ENCODE measurements at places on chromosomes 1 and 21.

GRCh38 chr1:197567442-197567841 is 207.8 kb downstream of the DENND1B start:
- H3K4me1 ChIP-seq: no peaks in the 10 kb centered on the region
- no peak overlapping the region for H3K27ac ChIP-seq
- H3K36me3 ChIP-seq: peaks cover 50% of the 10 kb centered on the region
- DNase-seq: no peak

DNA sequence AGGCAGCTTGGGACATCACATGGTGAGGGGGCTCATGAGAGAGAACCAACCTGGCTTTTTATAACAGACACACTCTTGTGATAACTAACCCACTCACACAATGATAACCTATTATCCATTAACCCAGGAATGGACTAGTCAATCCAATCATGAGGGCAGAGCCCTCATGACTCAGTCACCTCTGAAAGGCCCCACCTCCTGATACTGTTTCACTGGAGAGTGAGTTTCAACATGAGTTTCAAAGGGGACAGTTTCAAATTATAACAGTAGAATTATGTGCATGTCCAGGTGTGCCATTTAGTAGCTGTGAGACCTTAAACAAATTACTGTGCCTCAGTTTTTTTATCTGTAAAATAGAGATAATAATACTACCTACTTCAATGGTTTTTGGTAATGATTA is 47.6 kb upstream of the PPP2R5A start:
- DNase-seq: peak; percentile 31
- peaks cover 29% of the 10 kb centered on the region for H3K4me1 ChIP-seq
- no peaks in the 10 kb centered on the region for H3K36me3 ChIP-seq
- H3K27me3 ChIP-seq: no peaks in the 10 kb centered on the region
- H3K4me3 ChIP-seq: no peak overlapping the region

- no peak overlapping the region for H3K4me3 ChIP-seq
- H3K36me3 ChIP-seq: no peaks in the 10 kb centered on the region
- no peaks in the 10 kb centered on the region for H3K4me1 ChIP-seq
- H3K27me3 ChIP-seq: peaks cover 10% of the 10 kb centered on the region
- H3K27ac ChIP-seq: no peak overlapping the region
These were observed 14.6 kb downstream of the NFASC start for GRCh38 chr1:204885288-204885711.

DNA sequence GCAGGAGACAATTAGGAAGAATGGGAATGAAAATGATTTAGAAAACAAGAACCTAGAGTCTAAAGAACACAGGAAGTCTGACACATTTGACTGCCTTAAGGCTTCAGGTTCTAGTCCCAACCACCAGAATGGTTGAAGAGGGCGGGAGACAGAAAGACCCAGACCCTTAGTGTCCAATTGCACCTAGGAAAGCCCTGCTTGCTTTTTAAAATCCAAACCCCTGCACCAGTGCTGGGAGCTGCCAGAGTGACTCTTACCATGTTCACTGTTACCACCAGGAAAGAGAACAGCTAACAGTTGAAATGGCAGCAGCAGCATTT is 265 bp downstream of the CD1B start:
- H3K36me3 ChIP-seq: no peaks in the 10 kb centered on the region
- peaks cover 2% of the 10 kb centered on the region for H3K27me3 ChIP-seq
- no peak overlapping the region for H3K4me3 ChIP-seq
- H3K27ac ChIP-seq: no peak overlapping the region
- DNase-seq: no peak

DNA sequence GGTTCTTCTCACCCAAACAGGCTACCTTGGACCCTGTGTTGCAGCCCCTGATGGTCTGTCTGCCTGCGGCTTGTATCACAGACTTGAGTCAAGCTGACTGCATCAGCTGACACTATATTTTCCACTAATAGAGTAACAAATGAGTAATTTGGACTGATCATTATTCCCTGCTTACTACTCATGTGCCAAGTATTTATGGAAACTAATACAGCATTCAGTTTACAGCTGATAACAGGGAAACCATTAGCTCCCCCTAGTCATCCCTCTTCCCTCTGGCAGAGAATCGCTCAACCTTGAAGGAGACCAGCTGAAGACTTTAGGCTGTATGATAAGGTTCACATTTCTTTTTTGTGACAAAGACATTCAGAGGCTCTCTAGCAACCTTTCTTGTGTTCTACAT is 116.6 kb upstream of the SYT6 start:
- no peaks in the 10 kb centered on the region for H3K4me1 ChIP-seq
- no peaks in the 10 kb centered on the region for H3K36me3 ChIP-seq
- DNase-seq: no peak

- no peak overlapping the region for H3K27ac ChIP-seq
- no peaks in the 10 kb centered on the region for H3K27me3 ChIP-seq
- DNase-seq: no peak
- peaks cover 40% of the 10 kb centered on the region for H3K4me1 ChIP-seq
These were observed 4.8 kb downstream of the SARS1 start for GRCh38 chr1:109218516-109218915.

DNA sequence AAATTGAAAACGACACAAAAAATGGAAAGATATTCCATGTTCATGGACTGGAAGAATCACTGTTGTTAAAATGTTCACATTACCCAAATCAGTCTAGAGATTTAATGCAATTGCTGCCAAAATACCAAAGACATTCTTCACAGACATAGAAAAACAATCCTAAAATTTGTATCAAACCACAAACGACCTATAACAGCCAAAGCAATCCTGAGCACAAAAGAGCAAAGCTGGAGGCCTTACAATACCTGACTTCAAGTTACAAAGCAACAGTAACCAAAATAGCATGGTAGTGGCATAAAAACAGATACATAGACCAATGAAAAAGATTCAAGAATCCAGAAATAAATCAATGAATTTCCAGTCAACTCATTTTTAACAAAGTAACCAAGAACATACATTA is 1077.3 kb downstream of the KCNT2 start:
- H3K4me3 ChIP-seq: no peak overlapping the region
- no peaks in the 10 kb centered on the region for H3K4me1 ChIP-seq
- H3K36me3 ChIP-seq: no peaks in the 10 kb centered on the region
- no peak overlapping the region for H3K27ac ChIP-seq

GRCh38 chr1:157580179-157580827 is 17.6 kb downstream of the FCRL4 start:
- H3K4me3 ChIP-seq: no peak overlapping the region
- no peak overlapping the region for H3K27ac ChIP-seq
- H3K27me3 ChIP-seq: peaks cover 9% of the 10 kb centered on the region
- DNase-seq: peak; percentile 13
- no peaks in the 10 kb centered on the region for H3K36me3 ChIP-seq
- H3K4me1 ChIP-seq: no peaks in the 10 kb centered on the region

- H3K36me3 ChIP-seq: peaks cover 26% of the 10 kb centered on the region
- H3K27me3 ChIP-seq: no peaks in the 10 kb centered on the region
- DNase-seq: peak; percentile 33
- H3K4me3 ChIP-seq: no peak overlapping the region
- H3K4me1 ChIP-seq: peaks cover 43% of the 10 kb centered on the region
- H3K27ac ChIP-seq: no peak overlapping the region
These were observed 33.1 kb downstream of the THRAP3 start for GRCh38 chr1:36257375-36257767.

- no peak overlapping the region for H3K4me3 ChIP-seq
- H3K27me3 ChIP-seq: peaks cover 3% of the 10 kb centered on the region
- H3K4me1 ChIP-seq: peaks cover 3% of the 10 kb centered on the region
These were observed 5.3 kb upstream of the C1orf115 start for GRCh38 chr1:220684890-220685289.

DNA sequence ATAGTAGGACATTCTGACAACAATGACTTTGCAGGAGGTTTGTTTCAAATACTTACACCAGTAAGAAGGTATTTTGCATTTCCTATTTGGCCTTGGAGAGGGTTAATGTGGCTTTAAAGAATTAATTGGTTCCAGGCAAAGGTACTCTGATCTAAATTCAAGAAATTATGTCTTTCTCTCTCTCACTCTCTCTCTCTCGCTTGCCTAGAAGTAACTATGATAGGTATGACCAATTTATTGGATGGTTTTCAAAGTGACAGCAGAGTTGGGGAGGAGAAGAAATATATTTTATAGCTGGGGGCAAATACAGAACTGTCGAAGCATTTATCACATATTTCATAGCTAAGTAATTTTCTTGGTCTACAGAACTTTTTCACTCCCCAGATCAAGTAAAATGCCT is 116.0 kb downstream of the ATP6V1G3 start:
- no peak overlapping the region for H3K27ac ChIP-seq
- no peaks in the 10 kb centered on the region for H3K27me3 ChIP-seq
- H3K4me3 ChIP-seq: no peak overlapping the region

- H3K27me3 ChIP-seq: no peaks in the 10 kb centered on the region
- H3K4me3 ChIP-seq: no peak overlapping the region
- no peak overlapping the region for H3K27ac ChIP-seq
These were observed 74.8 kb downstream of the MTR start for GRCh38 chr1:236869911-236870310.

DNA sequence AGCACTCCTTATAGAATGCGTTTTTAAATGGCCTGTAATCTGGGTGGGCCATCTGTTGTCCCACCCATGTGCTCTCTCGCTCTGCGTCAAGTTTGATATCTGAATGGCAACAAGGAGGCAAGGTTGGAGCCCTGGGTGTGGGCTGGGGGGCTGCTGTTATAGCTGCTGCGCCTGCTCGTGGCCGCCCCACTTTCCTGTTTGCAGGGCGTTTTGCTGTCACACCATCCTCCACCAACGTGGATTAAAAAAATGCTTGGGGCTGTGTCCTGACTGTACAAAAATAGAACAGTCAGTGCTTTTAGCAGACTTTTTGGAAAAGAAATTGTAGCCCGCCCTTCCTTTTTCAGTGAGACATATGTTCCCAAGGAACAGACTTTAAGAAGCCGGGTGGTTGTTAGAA is 25.4 kb downstream of the UMODL1 start:
- H3K4me3 ChIP-seq: no peak overlapping the region
- no peaks in the 10 kb centered on the region for H3K27me3 ChIP-seq
- DNase-seq: no peak
- no peak overlapping the region for H3K27ac ChIP-seq

DNA sequence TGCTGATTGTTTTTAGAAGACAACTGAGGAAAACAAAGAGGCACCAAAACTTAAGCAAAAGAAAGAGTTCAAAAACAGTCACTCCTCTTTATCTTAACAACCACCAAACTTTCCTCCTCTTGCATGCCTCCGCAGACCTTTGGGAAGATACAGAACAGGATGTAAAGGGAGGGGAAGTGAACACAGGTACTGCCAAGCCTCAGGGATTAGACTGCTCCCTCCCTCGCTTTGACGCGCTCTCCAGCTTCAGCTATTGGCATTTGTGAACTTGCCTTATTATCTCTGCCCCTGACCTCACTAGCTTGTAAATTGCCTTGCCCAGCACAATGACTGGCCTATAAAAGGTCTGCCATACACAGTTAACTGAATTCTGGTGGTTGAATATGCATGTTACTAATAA is 4.8 kb upstream of the SRP9 start:
- H3K36me3 ChIP-seq: no peaks in the 10 kb centered on the region
- DNase-seq: no peak

GRCh38 chr1:87424541-87424940 is 95.9 kb downstream of the LMO4 start:
- H3K36me3 ChIP-seq: no peaks in the 10 kb centered on the region
- H3K27ac ChIP-seq: no peak overlapping the region
- no peaks in the 10 kb centered on the region for H3K4me1 ChIP-seq
- H3K4me3 ChIP-seq: no peak overlapping the region
- H3K27me3 ChIP-seq: no peaks in the 10 kb centered on the region
- no peak for DNase-seq

GRCh38 chr21:31557421-31558188 is 101.9 kb upstream of the SOD1 start:
- H3K27me3 ChIP-seq: peaks cover 30% of the 10 kb centered on the region
- peaks cover 2% of the 10 kb centered on the region for H3K36me3 ChIP-seq
- peak; percentile 46 for DNase-seq
- H3K27ac ChIP-seq: peak overlapping the region; percentile 19
- H3K4me1 ChIP-seq: peaks cover 47% of the 10 kb centered on the region

DNA sequence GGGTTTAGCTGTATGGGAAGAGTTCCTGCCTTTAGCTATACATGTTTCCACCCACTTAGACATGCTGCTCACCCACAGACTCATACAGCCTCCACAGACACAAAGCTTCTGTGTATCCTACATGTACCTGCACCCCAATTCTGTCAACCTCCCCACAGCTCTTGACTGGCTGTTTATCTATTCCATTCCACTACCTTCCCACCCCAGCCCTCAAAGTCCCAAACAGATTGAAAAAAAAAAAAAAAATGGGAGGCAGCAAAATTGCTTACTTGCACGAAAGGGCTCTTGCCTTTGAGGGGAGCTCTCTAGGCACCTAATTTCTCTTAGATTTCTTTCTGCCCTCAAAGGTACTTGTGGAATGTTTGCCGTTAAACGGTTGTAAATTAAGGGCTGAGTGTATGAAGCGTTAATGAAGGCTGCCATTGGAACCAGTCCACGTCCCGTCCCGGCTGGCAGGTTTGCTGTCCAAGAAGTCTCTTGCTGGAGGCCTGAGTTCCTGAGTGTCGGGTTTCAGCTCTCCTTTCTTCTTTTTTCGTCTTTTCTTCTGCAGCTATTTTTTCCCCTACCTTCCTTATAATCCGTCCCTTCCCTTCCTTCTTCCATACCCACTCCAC is 43.6 kb downstream of the PBX1 start:
- no peaks in the 10 kb centered on the region for H3K36me3 ChIP-seq
- no peaks in the 10 kb centered on the region for H3K4me1 ChIP-seq
- H3K27me3 ChIP-seq: no peaks in the 10 kb centered on the region
- no peak overlapping the region for H3K4me3 ChIP-seq

DNA sequence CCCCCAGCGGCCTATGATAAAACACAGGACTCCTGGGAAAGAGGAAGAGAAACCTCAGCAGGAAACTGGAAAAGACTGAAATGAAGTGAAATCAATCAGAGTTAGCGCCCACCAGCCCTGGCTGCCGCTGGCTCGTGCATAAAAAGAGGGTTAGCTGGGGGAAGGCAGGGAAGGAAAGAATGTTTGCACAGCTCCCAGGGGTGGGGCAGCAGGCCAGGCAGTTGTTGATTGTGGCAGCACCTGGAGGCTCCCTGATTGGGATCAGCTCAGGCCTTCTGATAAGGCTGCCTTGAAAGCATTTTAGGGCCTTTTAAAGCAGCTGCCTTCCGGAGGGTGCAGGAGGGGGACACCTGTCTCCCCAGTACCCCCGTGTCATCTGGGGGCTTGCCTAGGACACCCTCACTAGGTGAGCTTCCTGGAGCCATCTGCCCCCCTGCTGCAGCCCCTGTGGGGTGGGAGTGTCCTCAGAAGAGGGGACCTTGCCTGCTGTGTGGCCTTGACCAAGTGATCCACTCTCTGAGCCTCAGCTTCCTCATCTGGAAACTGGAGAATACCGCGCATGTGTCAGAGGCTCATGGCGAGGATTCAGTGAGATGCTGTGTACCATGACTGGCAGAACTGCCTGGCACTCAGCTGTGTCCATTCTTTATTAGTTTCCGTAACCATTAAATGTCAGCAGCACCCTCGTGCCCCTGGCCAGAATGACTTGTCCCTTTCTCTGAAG is 6.6 kb downstream of the EPHB2 start:
- H3K36me3 ChIP-seq: no peaks in the 10 kb centered on the region
- peaks cover 4% of the 10 kb centered on the region for H3K4me1 ChIP-seq
- no peak overlapping the region for H3K4me3 ChIP-seq

- H3K4me1 ChIP-seq: peaks cover 36% of the 10 kb centered on the region
- no peaks in the 10 kb centered on the region for H3K27me3 ChIP-seq
- no peak overlapping the region for H3K4me3 ChIP-seq
- peaks cover 7% of the 10 kb centered on the region for H3K36me3 ChIP-seq
- peak; percentile 72 for DNase-seq
- H3K27ac ChIP-seq: peak overlapping the region; percentile 83
These were observed 45.6 kb downstream of the IL23R start for GRCh38 chr1:67211589-67212563.

Measured in activated CD4-positive, alpha-beta T cell treated with anti-CD3 and anti-CD28 coated beads for 36 hours (primary cell).